D341Med (cell line): ENCODE measurements at places on chromosomes 12 and 14.
A peak's percentile ranks its signal among the peaks of the same experiment; 100 is the strongest.

DNA sequence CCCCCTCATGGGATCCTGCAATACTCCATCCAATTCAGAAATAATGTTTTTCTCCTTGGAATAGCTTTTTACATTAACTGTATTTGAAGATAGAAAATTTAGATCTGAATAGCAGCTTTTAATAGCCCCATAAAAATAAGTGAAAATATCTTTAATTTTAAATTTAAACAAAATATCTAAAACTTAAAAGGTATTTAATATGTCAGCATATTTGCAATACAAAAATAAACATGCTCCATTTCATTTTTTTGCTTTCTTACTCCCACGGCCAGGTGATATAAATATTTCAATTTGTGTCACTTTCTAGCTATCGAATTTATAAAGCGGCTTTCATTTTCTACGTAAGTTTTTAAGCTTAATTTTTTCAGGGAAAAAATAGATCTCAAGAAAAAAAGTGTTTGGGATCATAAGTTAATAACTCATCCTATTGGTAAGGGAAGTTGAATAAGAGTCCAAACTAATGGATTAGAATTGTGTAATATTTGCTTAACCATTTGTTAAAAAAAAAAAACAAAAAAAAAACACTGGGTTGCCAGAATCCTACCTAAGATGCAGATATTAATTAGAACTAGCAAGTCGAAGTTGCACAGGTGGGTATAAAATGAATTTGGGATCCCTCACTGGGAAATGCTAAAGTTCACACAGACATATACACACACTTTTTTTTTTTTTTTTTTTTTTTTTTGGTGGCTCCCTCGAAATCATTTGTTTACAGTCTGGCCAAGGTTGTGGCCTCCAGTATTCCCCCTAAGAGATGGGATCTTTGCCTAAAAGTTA is 47.6 kb downstream of the PPP2R5C start:
- DNase-seq: no peak

GRCh38 chr14:71698027-71698426 is 234.2 kb upstream of the RGS6 start:
- DNase-seq: no peak

DNA sequence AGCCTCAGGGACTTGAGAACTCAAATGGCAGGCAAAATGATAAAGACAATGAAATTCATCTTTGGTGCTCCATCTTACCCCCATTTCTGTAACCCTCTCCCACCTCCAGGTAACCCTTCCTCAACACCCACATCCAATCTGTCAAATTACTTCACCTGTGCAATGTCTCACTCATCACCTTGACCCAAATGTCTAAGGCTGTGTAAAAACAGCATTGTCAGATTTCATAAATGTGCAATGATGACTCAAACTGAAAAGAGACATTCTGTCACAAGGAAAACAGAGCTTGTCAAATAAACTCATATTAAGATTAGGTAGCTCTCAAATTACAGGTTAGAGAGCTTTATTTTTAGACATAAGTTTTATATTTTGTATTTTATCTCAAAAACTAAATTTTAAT is 19.9 kb upstream of the COCH start:
- no peak for DNase-seq

DNA sequence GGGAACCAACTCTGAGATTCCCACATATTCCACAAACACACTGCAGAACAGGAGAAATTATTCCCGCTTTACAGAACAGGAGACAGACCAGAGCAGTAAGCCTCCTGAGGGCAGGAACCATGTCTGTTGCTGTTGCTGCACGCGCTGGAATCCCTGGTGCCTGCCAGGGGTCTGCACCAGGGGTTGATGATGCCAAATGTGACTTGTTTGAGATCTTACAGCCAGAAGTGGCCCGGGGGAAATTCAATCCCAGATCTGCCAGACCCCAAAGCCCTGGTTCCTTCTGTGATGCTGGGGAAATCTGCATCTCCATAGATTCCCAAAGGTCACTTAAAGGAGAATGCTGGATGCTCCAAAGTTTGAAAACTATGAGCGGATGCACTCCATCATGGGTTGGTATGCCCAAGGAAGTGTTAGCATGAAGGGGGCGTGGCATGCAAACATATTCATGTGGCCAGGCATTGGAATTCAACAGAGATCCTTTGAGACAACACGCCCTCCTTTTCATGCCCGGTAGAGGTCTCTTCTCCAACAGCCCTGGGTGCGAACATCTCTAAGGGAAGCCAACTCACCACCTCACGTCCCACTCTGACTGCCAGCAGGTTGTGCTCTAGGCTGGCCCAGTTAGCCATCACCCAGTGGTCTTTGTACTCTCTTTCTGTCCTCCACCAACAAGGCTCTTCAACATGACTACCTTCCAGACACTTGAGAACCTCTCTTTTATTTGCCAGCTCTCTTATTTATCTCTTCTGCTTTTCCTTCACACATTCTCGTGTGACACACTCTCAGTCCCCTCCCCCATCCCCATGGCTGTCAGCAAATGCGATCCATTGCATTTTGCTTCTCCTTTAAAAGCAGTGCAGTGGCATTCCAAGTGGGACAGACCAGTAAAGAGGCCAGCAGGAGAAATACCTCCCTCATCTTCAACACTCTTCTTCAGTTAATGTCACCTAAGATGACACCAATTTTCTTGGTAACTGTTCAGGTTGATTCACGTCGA is 131.3 kb downstream of the ZFP36L1 start:
- DNase-seq: no peak

- DNase-seq: no peak
Measured at GRCh38 chr12:14113031-14113430, 131.6 kb upstream of the GRIN2B start.

GRCh38 chr12:91492648-91493047 is 310.0 kb upstream of the DCN start:
- no peak for DNase-seq

GRCh38 chr14:100849115-100849781 is 23.3 kb downstream of the MEG3 start:
- DNase-seq: no peak

GRCh38 chr14:94423453-94424056 is 29.0 kb downstream of the SERPINA11 start:
- peak; percentile 62 for DNase-seq

DNA sequence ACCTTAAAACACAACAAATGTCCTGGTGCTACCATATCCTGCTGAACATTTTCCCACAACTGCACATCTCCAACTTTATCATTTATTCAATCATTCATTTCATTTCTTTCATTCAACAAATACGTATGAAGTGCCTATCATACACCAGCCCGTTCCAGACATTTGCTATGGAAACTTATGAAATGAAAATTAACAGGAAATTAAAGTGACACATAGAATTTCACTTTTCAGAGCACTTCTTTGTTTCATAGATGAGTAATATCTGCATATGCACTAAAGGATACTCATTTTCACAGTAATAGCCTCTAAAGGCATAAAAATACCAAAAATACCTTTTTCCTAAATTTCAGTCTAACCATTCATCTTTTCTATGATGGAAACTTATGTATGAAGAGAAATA is 12.6 kb downstream of the CNIH1 start:
- no peak for DNase-seq

DNA sequence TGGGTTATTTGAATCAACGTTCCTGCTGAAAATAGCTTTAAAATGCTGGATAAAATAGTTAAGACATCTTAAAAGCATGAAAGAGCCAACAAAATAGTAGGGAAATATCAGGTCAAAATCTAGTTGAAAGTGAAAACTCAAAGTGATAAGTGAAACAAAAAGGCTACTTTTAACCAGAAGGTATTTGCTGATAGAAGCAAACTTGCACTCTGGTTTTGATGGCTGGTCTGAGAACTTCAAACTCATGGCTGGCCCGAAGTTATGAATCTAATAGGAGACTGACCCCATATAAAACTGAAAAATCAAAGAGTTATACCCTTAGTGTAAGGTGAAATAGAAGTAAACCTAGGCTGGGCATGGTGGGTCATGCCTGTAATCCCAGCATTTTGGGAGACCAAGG is 66.3 kb upstream of the HOXC13 start:
- DNase-seq: no peak

GRCh38 chr14:100091386-100091785 is 26.2 kb downstream of the EVL start:
- DNase-seq: no peak

DNA sequence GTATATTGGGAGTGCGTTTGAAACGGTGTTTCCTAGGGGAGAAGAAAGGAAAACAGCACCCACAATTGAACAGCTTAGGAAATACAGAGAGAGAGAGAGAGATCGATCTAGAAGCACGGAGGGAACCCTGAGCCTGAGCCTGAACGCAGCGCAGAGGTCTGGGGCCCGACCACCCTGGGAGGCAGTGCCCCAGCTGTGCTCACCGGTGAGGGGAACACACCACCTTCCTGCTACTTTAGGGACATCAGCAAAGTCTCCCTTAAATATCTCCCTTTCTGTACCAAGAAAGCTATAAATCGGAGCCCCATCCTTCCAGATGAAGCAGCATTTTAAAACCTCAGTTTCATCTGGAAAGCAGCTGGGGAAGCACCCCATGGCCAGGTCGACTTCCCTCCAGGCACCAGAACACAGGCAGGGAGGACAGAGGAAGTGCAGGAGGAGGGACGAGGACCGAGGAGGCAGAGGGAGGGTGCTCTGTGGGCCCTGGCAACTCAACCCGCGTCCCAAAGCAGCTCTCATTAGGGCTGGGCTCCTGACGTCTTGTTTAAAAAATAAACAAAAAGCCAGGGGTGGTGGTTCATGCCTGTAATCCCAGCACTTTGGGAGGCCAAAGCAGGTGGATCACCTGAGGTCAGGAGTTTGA is 12.2 kb downstream of the RIMBP2 start:
- no peak for DNase-seq
